SK-MEL-5 (cell line): ENCODE measurements at places on chromosomes 12 and 14. TPM values are rescaled to one million over a fixed set of nuclear protein-coding genes. Genes with fewer than 3 reads are reported as not detected.
A peak's percentile ranks its signal among the peaks of the same experiment; 100 is the strongest.

DNA sequence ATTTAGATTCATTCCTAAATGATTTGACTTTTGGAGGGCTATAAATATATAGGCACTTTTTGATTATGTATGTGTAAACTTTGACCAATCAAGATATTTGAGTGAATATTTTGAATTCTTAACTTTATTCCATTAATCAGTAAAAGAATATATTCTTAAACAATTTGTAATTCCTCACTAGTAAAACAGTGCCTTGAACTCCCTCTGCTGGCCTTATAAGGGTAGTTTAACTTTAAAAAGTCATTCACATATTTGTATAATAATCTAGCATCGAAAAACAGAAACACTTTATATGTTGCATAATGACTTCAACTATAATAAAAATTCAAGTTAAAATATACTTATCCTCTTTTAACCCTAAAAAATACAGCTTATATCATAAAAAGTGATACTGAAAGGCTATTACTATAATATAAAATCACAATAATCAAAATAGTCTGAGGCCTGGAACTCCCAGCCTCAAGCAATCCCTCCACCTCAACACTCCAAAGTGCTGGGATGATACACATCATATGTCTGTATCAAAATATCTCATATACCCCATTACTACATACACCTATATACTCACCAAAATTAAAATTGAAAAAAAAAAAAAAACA, 31.2 kb downstream of the CCDC59 start:
- DNase-seq: peak; percentile 52

Gene EXOC3L4
- total RNA-seq: not detected in 2 replicates

DNA sequence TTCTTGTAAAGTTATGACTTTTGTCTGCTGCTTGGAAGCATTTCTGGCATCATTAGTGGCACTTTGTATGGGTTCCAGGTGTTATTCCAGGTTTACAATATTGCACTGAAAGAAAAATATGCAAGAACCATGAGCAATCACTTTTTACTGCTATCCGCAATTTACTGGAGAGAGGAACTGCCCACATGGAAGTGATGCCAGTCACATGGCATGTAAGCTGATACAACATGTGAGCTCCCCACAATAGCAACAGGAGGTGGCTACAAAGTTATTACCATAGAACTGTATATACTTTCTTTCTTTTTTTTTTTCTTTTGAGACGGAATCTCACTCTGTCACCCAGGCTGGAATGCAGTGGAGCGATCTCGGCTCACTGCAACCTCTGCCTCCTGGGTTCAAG, 1012.1 kb downstream of the BCL11B start:
- no peak for DNase-seq

DNA sequence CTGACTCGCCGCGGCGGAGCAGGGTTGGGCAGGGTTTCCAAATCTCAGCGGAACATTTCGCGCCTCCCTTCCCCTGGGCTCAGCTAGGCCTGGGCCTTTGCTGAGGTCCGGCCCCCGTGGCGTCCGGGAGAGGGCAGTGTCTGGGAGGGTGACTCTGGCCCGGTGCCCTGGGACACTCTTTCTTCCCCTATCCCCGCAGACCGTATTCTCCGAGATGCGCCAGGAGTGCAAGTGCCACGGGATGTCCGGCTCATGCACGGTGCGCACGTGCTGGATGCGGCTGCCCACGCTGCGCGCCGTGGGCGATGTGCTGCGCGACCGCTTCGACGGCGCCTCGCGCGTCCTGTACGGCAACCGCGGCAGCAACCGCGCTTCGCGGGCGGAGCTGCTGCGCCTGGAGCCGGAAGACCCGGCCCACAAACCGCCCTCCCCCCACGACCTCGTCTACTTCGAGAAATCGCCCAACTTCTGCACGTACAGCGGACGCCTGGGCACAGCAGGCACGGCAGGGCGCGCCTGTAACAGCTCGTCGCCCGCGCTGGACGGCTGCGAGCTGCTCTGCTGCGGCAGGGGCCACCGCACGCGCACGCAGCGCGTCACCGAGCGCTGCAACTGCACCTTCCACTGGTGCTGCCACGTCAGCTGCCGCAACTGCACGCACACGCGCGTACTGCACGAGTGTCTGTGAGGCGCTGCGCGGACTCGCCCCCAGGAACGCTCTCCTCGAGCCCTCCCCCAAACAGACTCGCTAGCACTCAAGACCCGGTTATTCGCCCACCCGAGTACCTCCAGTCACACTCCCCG, 3.0 kb downstream of the WNT1 start:
- no peak for DNase-seq

DNA sequence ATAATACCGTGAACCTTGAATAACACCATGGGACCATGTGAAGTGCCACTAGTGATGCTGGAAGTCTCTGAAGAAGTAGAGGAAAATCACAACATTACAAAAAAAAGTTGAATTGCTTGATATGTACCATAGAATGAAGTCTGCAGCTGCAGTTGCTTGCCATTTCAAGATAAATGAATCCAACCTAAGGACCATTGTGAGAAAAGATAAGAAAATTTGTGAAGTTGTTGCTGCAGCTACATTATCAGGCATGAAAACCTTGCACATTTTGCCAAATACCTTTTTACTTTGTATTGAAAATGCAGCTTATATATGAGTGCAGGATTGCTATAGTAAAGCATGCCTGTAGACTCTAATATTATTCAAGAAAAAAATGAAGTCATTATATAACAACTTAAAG, 126.5 kb downstream of the NUBPL start:
- DNase-seq: no peak

DNA sequence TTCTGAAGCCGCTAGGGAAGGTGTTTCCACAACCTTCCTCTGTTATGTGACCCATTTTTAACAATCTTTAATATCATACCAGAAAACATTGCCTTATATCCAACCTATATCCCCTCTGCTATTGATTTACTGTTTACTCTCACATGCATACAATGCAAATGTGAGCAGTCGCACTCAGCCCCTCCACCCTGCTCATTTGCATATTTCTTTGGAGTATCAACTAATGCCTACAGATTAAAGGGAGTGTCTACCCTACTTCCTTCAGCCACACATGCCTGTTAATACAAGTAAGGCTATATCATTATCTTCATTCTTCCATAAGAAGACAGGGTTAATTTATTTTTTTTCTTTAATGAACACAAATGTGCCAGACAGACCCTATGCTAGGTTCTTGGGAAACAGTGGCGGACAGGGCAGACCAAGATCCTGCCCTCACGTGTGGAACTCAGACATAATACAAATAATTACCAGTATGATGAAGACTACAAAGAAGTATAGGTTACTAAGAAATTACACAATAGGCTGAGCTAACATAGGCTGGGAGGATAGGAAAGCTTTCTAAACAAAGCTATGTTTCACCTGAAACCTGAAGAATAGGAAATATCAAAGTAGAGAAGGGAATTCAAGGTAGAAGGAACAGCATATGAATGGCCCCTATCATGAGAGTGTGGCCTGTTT, 107.3 kb upstream of the MDM1 start:
- DNase-seq: no peak

DNA sequence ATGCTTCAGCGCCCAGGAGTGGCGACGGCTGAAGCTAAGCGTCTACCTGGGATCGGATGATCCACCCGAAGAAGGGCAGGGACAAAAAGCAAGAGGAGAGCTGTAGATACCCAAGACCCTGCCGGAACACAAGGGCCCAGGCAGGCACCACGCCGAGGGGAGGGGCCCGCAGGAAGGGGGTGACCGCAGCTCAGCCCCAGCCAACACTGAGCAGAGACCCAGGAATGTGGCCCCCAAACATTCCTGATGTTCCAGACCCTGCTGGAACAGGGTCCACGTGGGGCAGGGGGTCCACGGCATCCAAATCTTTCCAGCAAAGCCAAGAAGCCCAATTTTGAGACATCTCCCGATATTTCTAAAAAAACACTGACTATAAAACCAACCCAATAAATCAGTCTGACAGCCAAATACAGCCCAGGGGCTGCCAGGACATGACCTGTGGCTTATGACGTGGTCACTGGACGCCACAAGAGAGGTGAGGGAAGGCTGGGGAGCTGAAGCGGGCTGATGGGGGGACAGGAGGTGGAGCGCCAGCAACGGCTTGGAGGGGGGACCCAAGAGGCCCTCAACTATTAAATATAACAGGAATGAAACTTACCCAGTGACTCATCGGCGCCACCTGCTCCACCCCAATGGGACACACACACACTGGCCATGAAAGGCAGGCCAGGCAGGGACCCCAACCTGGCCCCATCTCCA, 58.9 kb downstream of the NCOR2 start:
- no peak for DNase-seq

DNA sequence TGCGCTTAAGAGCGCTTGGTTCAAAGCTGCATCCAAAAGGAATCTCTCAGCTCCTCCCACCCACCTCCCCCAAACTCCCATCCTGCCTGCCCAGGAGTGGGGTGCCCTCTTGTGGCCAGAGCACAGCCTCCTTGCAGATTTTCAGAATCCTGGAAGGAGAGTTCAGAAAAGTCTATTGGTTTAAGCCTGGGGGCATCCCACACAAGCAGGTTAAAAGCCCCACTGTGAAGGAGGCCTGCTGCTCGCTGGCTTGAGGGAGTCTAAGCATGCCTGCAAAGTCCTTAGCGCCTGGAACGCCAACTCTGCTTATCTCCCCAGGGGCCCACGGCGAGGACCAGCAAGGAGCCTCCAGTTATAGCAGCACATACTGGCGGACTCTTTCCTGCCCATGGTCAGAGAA, 297.1 kb downstream of the KSR2 start:
- peak; percentile 68 for DNase-seq

Gene KLRC2
- not detected in 2 replicates for total RNA-seq

Gene KIAA0586
- total RNA-seq: 25.8 and 31.0 TPM in 2 replicates

Gene LRFN5
- total RNA-seq: not detected in 2 replicates

- DNase-seq: peak; percentile 73
These were observed 131.0 kb upstream of the SRRM4 start for GRCh38 chr12:118850244-118850825.

- DNase-seq: no peak
These were observed 102.5 kb downstream of the BEGAIN start for GRCh38 chr14:100484531-100485267.

DNA sequence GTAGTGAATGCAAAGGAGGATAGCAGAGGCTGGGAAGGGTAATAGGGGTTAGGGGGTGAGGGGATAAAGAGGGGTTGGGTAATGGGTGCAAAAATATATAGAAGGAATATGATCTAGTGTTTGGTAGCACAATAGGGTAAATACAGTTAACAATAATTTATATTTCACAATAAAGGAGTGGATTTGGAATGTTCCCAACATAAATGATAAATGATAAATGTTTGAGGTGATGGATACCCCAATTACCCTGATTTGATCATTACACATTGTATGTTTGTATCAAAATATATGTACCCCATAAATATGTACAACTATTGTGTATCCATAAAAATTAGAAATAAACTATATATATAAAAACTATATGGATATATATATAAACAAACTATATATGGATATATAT, 999 bp upstream of the MYRFL start:
- DNase-seq: no peak

DNA sequence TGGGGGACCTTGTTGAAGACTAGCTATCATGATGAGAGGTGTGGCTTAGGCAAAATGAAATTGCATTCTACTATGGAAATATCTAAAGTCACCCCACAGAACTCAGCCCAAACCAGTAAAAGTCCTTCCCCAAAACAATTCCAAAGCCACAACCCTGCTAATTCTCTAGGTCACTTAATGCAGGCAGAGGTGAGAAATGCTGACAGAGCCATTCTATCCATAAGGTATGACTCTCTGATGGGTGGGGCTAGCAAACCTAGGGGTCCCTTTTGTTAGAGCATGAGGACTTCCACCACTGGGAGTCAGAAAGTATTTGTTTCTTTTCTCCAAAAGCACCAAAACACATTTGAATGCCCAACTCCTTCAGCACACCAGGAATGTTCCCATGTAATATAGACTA, 12.7 kb upstream of the BMP4 start:
- DNase-seq: no peak

DNA sequence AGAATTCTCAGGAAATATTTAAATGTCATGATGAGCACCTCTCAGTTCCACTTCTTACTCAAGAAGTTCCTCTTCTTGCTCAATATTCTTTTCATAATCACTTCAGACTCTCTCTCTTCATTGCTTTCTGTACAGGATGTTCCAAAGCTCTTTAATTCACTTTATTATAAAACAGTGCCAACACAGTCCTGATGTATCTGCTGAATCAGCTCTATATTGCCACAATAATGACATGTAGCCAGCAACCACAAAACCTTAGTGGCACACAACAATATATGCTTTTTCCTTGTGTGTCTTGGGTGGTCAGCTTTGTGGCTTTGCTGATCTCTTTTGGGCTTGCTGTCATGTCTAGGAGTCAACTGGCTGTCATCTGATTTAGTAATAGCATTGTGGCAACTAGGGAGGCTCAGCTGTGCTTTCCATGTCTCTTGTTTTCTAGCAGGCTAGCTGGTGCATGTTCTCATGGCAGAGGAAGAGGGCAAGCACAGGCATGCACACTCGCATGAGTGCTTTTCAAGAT, 52.8 kb upstream of the SLC2A13 start:
- no peak for DNase-seq

- peak; percentile 93 for DNase-seq
These were observed 305.5 kb downstream of the AEBP2 start for GRCh38 chr12:19744705-19745218.

Gene STXBP6
- 34.3 and 37.4 TPM in 2 replicates for total RNA-seq

GRCh38 chr14:24959791-24960331, 90.1 kb downstream of the STXBP6 start:
- no peak for DNase-seq

Gene LRIG3
- total RNA-seq: 7.6 and 8.9 TPM in 2 replicates

DNA sequence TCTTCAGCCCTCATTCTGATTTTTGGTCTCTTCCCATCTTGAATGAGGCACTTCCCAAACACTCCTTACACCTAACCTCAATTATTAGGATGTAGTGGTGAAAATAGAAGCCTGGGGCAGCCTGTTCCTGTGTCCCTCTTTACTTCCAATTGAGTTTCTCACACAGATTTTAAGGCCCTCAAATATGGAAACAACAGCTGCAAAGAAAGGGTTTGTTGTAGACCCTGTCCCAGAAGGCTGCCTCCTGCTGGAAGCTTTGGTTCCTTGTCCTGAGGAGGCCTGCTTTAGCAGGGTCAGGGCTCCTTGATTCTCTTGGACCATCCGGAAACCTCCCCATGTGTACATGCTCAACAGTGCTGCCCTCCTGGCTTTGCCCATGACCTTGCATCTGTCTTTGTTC, 101.3 kb downstream of the TGFB3 start:
- DNase-seq: peak; percentile 54

DNA sequence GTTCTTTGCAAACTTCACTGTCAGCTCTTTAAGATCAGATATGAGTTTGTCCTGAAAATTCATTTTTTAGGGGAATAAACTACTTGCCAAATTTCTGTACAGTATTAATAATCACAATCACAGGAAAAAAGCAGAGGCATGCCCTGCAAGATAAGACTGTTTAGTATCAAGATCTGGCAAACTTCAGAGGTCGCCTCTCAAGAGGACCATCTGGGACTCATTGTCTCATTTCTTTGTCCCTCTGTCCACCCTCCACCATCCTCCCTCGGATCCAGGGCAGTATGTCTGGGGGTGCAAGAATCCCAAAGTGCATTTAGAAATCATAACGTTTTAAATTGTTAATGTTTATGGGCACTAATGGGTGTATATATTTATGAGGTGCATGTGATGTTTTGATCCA, 232.4 kb upstream of the FKBP4 start:
- DNase-seq: no peak

GRCh38 chr12:120754792-120755191, 29.2 kb downstream of the ACADS start:
- DNase-seq: no peak

Gene KRT2
- not detected in 2 replicates for total RNA-seq

Gene TAS2R13
- total RNA-seq: 0.18 TPM in 1 of 2 replicates, not detected in the other

GRCh38 chr14:103198131-103199105, 75.2 kb downstream of the TNFAIP2 start:
- no peak for DNase-seq

Gene SMAGP
- total RNA-seq: 1.8 and 2.3 TPM in 2 replicates

- no peak for DNase-seq
These were observed 487.5 kb downstream of the TMEM121 start for GRCh38 chr14:106013879-106014376.

Gene ACVRL1
- total RNA-seq: 0.05 TPM in 1 of 2 replicates, not detected in the other
